Hepatic stellate cell (primary cell): ENCODE measurements at places on chromosomes 7 and 10.

DNA sequence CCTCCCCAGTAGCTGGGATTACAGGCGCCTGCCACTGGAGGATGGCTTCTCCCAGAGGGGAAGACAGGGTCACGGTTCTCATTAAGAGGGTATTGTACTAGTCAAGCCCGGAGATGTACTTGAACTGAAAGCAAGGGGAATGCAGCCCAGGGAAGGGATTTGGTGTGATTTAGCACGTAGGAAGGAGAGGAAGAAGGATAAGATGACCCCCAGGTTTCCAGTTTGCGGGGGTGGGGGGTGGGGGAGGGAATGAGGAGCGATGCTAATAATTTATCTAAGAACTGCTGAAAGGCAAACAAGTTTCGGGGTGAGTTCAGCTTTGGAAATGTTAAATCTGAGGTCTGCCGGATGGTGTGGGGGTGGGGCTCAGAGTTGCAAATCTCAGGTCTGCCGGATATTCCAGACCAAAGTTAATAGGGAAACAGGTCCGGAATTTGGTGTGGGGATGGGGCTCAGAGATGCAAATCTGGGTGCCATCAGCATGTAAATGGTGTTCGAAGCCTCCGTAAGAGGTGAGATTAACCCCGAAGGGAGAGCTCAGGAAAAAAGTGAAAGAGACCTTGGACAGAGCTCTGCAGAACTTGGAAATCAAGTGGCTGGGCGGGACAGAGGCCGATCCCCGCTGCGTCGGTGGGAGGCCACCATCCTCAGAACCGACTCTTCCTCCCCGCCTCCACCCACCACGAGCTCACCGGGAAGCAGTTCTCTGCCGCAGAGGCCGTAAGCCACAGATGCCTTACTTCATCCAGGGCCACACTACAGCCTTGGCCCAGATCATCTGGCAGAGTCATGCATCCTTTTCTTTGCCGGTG, 1.6 kb upstream of the SEPHS1 start:
- DNase-seq = peak; percentile 63

DNA sequence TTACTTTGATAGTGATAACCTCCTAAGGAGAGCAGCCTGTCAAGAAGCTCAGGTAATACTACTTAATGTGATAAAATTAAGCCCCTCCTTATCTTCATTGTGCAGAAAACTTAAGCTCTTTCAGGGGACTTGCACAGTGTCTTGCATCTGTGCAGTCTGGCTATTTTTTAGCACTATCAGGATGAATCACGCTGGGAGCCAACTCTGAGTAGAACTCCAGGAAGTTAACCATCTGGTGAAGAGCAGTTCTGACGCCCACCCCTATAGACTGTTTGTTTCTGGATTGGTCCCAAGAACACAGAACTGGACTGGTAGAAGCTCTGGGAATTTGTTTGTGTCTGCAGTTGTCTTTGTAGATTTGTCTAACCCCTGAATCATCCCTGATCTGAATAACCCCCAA, 41.9 kb downstream of the AGK start:
- peak; percentile 31 for DNase-seq

DNA sequence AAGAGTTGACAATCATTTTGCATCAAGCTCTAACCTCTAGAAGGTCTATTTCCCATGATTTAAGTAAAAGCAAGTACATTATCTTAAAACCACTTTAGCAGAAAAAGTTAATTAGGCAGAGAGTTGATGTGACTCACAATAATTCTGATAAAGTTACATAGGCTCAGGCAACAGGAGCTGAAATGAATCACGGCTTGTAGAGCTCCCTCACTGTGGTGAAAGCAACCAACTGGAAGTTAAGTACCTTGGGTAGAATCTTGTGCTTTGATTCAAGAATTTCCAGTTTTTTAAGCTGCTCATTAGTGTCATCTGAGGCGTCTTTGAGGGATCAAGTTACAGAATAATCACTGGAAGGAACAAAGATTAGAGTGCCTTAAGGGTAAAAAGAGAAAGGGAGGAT, 68.9 kb upstream of the NFE2L3 start:
- DNase-seq = no peak

DNA sequence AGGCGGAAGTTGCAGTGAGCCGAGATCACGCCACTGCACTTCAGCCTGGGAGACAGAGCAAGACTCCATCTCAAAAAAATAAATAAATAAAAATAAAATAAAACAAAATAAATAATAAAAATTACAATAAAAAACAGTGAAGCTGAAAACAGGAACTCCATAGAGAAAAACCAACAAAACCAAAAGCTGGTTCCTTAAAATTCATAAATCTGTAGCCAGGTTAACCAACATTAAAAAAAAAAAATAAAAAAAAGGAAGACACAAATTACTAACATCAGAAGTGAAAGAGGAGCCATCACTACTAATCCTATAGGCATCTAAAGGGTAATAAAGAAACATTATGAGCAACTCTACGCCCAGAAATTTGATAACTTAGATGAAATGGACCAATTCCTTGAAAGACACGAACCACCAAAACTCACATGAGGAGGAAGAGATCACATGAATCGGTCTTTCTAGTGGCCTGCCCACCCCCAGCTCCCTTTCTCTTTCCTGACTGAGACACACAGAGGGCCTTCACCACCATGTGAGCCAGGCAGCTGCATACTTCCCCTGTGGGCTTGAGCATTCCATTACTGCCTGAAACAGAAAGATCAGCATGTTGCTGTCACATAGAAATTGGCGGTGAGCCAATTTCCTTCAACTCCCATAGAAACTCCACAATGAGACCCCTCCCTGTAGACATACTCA, 208.7 kb downstream of the MAD1L1 start:
- no peak for DNase-seq

GRCh38 chr7:130917669-130918128, 183.7 kb upstream of the KLF14 start:
- DNase-seq = no peak

DNA sequence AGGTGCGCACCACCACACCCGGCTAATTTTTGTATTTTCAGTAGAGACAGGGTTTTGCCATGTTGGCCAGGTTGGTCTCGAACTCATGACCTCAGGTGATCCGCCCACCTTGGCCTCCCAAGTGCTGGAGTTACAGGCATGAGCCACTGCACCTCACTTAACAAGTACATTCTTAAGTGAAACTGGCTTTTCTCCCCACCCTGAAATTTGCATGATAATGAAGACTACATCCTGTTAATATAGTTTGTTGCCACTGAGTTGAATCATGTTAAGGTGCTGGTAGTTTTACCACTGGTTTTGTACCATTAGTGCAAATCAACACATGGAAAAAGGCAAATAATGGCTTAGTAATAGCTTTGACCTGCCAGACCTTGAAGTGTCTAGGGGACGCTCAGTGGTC, 62.2 kb downstream of the MPLKIP start:
- no peak for DNase-seq

DNA sequence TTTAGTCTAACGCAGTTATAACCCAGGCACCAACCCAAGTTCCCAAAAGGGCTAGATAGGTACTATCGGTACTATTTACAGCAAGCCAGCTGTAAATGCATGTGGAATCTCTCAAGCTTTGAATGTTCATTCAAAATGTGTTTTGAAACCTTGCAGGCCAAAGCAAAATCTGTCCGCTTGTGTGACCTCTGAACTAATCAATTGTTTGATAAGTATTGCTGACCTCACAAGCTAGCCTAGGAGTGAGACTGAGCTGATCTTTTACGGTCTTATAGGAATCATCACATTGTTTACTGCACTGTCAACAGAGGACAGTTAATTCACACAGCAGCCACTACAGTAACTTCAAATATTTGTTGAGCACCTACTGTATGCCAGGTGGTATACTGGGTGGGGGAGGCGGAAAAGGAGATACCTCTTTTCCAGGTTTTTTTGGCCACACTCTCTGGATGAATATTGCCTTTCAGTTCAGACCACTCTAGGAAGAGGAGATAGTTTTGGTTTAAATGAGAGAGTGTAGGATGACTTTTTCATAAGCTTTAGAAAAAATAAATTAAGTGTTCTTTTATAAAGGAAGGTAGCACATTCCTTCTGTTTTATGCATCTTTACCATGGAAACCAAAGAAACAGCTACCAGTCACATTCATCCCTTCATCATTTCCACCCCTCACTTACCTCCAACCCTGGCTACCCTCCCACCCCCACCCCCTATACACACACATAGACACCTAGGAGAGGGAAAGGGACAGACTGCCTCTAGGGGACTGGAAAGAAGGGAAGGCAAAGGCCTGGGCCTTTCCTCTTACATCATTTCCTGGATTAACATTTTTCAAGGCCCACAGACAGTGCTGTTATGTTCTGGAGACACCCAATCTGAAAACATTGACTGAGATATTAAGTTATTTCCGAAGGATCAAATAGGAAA, 2.4 kb downstream of the PAPSS2 start:
- DNase-seq = no peak

DNA sequence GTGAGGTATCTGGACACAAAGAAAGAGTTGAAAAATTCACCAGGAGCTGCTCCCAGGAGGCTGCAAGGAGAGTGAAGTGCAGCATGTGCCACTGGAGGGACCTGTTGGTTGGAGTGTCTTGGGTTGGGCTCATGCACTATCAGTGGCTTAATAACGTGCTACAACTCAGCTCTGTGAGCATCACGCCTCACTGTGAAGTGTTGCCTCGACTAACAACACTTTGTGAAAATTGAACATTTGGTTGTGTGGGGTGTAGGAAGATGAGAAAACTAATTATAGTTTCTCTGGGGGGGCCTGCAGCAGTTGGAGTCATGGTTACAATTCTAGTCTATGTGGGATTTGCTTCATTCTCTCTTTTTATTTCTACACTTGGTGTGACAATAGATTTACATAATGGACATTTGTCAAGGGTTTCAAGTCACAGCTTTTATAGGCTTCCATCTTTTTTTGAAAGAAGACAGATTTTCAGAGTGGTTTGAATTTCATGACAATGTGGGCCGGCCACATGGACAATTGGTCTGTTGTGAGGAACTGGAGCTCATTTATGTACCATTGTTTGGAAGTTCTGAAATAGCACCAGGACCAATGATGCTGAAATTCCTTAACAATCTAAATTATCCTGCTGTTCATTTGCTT, 121.3 kb downstream of the RAMP3 start:
- DNase-seq = no peak

GRCh38 chr10:6926971-6927370, 346.9 kb upstream of the PRKCQ start:
- no peak for DNase-seq

- DNase-seq = no peak
Measured at GRCh38 chr7:80243425-80243824, 108.8 kb downstream of the GNAI1 start.

DNA sequence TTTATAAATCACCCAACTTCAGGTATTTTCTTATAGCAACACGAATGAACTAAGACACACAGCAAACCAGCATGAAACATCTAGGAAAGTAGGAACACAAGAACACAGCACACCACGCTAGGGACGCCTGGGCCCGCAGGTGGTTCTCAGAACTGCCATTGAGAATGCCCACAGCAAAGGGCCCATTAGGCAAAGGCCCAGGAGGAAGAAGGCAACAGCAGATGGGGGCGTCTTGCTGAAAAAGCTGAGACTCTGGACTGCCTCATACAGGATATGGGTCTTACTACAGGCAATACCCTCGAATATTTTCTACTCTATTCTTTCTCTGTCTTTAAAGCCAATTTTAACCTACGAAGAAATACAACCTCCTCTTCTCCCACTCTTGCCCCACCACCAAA, 77.3 kb downstream of the PARD3 start:
- DNase-seq = no peak

GRCh38 chr7:86747698-86748097, 104.0 kb downstream of the GRM3 start:
- no peak for DNase-seq

GRCh38 chr10:15306735-15307280, 64.3 kb downstream of the FAM171A1 start:
- no peak for DNase-seq

- no peak for DNase-seq
Measured at GRCh38 chr7:103867874-103868273, 121.6 kb downstream of the RELN start.

DNA sequence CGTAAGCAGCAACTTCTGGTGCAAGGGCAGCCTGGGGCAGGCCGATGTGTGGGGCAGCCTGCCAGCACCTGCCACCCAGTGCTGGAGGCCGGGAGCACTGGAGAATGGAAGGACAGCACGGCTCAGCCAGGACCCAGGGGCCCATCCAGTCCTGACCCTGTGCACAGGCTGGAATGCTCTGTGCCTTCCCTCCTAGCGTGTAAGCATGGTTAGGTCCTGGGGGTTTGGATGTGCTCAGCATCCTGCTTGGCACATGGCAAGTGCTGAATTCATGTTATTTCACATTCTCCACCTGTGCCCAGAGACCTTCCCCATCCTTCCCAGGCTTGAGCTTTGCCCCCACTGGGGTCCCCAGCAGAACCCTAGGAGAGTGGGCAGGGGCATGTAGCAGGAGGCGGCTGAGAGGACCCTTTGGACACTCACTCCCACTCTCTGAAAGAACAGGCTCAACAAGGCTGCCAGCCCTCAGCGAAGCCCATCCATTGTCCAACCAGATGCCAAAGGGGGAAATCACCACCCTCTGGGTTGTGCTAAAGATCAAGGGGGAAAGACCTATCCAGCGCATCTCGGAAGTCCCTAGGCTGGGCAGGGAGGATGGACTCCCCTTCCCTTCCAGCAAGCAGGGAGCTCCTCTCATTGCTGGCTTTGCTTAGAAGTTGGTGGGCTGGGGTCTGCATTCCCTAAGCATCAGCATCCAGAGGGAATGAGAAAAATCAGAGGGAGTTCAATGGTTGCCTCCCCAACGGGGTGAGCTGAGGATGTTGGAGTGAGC, 29.7 kb downstream of the ANXA8 start:
- DNase-seq = no peak

DNA sequence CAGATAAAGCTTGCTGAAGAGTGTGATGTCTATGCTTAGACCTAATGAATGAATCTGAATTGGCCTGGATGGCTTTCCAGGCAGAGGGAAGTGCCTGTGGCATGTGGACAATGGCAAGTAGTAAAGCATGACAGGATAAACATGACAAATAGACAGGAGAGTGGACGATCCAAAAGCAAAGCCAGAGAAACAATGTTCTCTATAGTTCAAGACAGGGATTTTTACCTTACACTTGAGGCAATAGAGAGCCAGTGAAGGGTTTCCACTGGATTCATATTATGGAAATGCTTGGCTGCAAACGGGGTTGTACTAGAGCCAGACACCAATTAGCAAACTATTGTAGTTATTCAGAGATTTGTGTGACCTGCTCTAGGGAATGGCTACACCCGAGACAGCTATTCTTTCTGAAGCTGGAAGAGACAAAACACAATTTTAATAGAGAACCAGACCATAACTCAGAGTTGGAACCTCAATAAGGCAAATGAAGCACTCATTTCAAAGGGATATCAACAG, 2.3 kb downstream of the AGMO start:
- DNase-seq = no peak
